ENCODE measurements at places on chromosomes 3 and 15.

GRCh38 chr3:177529716-177530335 lies 332.5 kb upstream of the TBL1XR1 start:
- no peak for DNase-seq

DNA sequence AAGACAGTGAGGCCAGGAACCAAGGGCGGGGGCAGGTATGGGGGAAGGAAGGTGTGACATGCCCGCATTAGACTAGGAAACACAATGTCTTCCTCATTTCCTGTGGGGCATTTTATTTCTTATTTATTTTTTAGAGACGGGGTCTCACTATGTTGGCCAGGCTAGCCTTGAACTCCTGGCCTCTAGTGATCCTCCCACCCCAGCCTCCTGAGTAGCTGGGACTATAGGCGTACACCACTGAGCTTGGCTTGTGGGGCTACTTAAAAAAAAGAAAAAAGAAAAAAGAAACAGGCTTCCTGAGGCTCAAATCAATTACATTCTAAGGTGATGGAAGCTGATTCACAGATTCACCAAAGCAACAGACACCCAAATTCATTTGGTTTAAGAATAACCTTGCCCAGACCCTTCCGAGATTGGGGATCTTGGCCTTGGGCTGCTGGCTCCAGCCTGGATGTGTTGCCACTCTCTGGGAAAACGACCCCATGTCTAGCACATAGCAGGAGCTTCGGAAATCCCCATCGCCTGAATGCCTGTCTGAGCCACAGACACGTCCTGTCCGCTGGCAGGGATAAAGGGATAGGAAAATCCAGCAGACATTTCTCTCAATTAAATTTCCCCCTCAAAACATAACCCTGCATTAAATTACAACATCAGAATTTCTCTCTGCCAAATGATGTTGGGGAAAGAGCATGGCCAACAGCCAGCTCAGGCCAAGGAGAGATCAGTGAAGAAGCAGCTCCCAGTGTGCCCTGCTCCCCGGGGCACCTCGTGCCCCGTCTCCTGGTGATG lies 13.0 kb downstream of the CPN2 start:
- DNase-seq = no peak

DNA sequence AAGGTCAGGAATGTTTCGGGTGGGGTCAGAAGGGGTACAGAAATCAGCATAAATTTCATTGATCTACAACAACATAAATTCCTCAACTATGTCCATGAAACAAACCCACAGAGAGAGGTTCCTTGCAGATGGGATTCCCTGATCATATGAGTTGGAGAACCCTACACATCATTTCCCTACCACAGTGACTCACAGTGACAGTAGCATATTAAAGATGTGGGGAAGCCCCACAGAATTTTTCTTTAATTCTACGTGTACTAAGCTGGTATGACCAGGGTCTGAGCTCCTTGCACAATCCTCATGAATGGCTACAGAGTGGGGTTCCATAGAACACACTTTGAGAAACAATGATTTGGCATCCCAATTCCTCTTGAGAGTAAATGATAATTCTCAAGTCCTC lies 116.9 kb upstream of the RAD18 start:
- DNase-seq = no peak

DNA sequence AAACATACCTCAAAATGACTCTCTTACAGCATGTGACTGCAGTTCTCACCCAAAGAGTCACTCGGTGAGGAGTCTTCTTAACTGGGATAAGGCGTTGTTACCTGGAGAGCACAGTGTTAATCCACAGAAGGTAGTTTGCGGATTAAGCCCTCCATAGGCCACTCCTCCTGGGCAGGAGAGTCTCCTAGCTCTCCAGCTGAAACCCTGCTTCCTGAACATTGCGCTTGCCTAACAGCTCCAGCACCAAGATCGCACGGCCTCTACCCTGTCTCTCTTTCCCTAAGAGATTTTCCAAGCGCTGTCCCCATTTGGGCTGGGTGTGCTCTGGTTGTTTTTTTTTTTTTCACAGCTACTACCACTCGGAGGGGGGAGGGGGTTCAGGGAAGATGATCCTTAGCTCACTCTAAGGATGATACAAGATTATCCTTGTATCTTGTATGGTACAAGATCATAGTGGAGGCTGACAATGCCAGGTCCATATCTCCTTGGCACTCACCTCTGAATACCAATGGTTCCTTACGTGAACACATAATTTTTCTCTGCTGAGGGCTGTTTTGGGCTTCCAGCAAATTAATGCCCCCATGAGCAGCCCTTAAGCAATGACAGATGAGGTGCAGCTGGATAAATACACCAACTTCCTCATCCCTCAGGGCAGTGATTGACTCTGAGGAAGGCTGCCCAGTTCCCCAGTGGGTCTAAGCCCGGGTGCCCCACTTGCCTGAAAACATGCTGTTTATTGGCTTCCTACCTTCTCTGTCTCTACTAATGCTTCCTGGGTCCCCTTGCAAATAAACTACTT lies 185.2 kb upstream of the TSC22D2 start:
- no peak for DNase-seq

GRCh38 chr3:101036213-101036618 lies 43.0 kb upstream of the ABI3BP start:
- DNase-seq = no peak

GRCh38 chr15:99749386-99749785 lies 16.1 kb upstream of the LYSMD4 start:
- DNase-seq = no peak

GRCh38 chr3:186151077-186151971 lies 42.4 kb upstream of the ETV5 start:
- DNase-seq = no peak

DNA sequence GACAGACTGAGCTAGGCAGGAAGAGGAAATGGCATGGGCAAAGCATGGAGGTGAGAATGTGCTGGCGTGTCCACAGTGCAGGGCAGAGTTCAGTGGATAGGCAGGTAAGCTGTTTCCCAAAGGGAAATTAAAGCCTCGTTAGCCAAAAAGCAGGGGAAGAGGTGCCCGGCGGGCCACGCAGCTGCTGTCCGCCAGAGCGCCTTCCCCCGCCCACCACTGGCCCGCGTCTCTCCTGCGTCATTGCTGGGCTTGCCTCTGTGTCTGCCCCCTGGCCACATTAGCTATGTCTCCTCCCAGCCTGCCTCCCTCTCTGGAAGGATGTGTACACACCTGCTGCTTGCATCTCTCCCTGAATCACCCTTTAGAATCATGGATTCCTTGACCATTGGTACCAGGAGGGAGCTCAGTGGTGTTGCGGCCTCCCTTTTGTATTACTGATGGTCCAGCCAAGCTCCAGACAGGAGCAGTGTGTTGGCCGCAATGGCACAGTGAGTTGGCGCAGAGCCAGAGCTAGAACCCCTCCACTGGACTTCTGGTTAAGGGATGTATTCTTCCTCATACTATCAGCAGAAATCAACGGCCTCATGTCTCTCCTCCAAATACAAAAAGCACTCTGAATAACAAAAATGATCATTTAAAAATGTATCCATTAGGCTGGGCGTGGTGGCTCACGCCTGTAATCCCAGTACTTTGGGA lies 26.6 kb downstream of the SLC28A1 start:
- DNase-seq = no peak

DNA sequence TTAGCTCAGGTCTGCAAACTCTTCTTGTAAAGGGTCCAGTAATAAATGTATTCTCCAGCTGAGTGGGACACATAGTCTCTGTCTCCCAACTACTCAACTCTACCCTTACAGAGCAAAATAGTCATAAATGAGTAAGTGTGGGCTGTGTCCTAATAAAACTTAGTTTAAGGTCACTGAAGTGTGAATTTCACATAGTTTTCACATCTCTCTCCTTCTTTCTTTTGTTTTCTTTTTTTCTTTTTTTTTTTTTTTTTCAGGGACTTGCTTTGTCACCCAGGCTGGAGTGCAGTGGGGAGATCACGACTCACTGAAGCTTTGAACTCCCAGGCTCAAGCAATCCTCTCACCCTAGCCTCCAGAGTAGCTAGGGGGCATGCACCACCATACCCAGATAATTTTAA lies 1.9 kb upstream of the ACTL6A start:
- DNase-seq = no peak

GRCh38 chr3:61057464-61057863 lies 193.8 kb downstream of the FHIT start:
- no peak for DNase-seq

DNA sequence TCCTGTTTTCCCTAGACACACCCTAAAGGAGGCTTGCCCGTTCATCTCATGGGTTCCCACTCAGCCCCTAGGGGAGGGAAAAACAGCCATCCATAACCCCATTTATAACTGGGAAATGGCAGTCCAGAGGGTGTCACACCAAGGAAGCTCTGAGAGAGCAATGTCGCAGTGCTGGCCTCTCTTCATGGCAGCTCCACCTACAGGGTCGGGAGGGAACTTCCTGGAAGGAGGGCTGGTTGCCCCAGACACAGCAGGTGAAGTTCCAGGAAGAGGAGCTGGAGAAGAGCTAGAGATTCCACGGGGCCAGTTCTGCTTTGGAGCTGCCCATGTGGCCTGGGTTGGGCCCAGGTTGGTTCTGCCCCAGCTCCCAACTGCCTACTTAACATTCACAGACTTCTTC lies 22.3 kb upstream of the LINGO1 start:
- DNase-seq = no peak

GRCh38 chr15:45121706-45122417 lies 7.7 kb downstream of the DUOXA2 start:
- no peak for DNase-seq

- no peak for DNase-seq
Observed at GRCh38 chr3:187286467-187287059, 5.0 kb downstream of the MASP1 start.

- DNase-seq = peak; percentile 93
Observed at GRCh38 chr15:75335705-75336355, at the start of gene COMMD4. Gene COMMD4, plus strand, starts transcription at chr15:75336063. Its CDS starts 27 bp downstream, at chr15:75336090.

- no peak for DNase-seq
Observed at GRCh38 chr3:141657516-141657915, 80.6 kb upstream of the RNF7 start.

DNA sequence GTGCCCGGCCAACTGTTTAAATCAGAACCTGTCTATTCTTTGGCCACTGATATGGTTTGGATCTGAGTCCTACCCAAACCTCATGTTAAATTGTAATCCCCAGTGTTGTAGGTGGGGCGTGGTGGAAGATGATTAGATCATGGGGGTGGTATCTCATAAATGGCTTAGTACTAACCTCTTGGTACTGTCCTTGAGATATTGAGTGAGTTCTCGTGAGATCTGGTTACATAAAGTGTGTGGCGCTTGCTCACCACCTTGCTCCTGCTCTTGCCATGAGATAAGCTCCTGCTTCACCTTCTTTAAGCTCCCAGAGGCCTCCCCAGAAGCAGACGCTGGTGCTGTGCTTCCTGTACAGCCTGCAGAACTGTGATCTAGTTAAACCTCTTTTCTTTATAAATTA lies 42.4 kb downstream of the REC114 start:
- no peak for DNase-seq

DNA sequence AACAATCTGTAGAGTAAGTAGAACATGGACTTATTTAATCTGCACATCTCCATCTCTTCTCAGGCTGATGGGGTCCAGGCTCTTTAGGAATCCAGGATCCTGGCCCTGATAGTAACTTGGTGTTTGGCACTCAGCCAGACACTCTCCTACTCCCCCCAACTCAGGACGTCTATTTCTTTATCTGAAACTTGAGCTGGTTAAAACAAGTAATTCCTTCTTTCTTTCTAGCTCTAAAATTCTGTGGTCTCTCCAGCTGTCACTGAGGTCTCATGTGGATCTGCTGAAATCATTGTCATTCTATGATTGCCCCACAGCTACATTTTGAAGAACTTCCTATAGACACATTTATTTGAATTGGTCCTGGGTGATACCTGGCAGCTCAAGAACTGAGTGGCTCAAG lies 59.0 kb downstream of the TP63 start:
- DNase-seq = no peak

DNA sequence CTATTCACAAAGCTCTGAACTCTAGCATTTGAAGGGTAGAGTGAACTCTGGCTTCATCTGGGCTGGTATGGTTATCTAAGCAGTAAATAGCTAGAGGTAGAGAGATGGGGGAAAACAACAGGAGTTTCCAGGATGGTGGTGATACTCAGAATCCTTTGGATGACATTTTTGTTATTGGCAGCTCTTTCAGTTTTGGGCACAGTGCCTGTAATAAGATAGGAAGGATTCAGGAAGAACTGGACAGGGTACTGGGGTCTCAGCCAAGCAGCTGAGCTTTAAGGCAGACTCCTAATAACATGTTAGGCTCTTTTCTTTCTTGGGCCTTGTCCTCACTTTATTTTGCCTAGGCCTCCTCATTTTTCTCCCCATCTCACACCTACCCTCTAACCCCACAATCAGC lies 338.5 kb downstream of the CADM2 start:
- no peak for DNase-seq

GRCh38 chr3:5505163-5505562 lies 317.7 kb downstream of the EDEM1 start:
- no peak for DNase-seq

DNA sequence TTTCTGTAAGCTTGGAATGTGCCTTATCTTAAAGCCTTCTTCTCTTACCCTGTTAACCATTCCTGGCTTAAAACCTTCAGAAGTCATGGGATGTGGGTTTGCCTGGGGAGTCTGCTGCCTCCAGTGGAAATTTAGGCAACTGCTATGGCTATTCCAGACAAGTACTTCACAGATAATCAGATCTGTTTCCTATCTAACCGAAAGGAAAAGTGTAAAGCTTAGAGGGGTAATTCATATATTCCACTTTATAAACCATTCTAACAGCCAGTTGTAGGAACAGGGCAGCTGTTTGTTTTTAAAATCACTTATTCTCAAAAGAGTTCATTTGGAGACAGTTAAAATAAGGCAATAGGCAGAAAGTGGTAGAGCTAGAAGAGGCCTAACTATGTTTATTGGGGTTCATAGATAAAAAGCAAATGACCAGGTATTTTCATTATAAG lies 219.9 kb downstream of the TCF12 start:
- no peak for DNase-seq

- no peak for DNase-seq
Observed at GRCh38 chr3:54783611-54784010, 144.2 kb downstream of the LRTM1 start.

GRCh38 chr3:196756732-196757131 lies 17.1 kb downstream of the PAK2 start:
- no peak for DNase-seq

DNA sequence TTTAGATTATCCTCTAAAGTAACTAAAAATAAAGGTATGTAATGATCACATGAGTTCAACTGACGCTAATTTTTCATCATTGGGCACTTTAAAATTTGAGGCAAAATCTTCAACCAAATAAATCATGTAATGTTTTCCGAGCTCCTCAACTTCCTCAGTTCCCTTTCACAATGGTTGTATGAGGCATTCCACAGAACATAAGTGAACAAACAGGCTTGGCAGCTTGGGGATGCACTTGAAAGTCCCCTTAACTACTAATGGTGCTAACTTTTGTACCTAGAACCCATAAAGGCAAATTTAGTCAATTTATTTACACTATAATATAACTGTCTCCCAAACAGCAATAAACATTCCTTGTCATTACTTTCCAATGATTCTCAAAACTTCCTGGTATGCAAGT lies 1137.9 kb downstream of the ROBO2 start:
- DNase-seq = no peak

- DNase-seq = peak; percentile 56
Observed at GRCh38 chr3:190673148-190673547, 159.3 kb downstream of the IL1RAP start.
